ENCODE measurements at places on chromosomes 11 and 22. TPM values are rescaled to one million over a fixed set of nuclear protein-coding genes. Genes with fewer than 3 reads are reported as not detected.

Gene AP2A2
- 65.4 TPM for total RNA-seq

Gene KCNQ1
- not detected for total RNA-seq

Gene ART1
- not detected for total RNA-seq

Gene KRTAP5-1
- not detected for total RNA-seq

Gene NCF4
- not detected for total RNA-seq

Gene CCDC87
- total RNA-seq, result 0.45 TPM

- DNase-seq, result no peak
Measured at GRCh38 chr22:19656541-19657251, 57.6 kb upstream of the SEPTIN5 start.

DNA sequence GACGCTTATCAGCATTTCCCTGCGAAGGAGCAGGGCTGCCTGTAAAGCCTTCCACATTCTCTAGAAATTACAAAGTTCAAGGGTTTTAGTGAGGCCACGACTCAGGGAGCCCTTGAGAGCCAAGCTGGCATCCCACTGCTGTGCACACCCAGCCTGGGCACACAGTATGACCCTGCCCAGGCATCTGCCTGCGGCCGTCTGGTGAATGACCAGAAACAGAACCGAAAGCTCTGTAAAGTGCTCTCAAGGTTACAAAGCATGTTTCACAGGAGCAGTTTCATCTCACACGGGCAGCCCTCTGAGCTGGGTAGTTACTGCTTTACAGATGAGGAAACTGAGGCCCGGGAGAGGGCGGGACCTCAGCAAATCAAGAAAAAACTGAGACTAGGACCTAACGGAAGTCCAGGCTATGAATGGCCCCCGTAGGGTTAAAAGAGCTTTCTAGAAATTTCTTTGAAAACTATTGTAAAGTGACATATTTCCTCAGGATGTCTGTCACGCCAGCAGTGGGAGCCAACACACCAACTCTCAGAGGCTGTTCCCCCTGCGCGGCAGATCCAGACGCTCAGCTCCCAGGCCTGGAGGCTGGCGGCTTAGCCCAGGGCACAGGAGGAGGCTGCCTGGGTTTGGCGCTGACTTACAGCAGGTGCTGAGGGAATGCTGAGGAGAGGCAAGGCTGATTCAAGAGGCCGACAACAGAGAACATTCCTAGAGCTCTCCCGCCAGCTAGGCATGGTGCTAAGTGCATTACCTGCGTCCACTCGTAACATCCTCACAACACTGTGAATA is 7.7 kb upstream of the TCF20 start:
- no peak for DNase-seq

DNA sequence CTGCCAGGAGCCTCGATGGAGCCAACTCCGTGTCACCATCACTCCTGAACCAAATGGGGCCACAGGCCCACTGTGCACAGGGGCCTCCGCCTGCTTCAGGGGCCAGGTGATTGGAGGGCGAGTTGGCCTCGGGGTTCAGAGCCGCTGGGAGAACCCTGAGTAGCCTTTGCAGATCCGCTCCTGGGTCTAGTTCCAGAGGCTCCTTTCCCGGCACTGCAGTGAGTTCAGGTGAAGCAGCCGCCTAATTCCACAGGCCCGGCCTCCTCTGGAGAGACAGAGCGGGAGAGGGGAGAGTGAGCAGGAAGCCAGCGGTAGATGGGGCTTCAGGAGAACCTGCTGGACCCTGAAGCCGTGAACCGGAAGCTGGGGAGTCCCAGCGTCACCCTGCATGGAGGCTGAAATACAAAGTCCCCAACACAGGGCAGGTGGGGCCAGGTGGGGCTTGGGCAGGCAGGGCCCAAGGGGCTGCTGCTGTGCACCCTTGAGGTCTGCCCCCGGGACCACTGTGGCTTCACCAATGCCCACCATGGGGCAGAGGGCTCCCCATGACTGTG is 22.5 kb downstream of the DRD4 start:
- DNase-seq, result no peak

DNA sequence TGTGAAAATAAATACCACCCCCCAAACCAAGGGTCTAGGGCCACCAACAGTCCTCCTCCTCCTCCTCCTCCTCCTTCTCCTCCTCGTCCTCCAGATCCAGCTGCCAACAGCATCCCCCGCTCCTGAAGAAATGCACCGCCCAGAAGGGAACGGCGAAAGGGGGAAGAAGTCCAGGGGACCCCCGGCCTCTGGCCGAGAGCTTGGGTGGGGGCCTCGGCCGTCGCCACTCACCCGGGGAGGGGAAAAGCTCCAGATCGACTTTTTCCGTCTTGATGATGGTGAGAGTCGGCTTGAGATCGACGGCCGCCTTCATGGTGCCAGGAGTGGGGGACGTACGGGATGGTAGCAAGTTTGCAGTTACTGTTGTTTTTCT is 65.7 kb downstream of the ETS1 start:
- peak; percentile 36 for DNase-seq

GRCh38 chr22:42644422-42645340 is 4.3 kb upstream of the ATP5MGL start:
- peak; percentile 73 for DNase-seq

Data from fibroblast of the aortic adventitia (primary cell).